ENCODE measurements at places on chromosomes 7 and 10. TPM values are rescaled to one million over a fixed set of nuclear protein-coding genes. Genes with fewer than 3 reads are reported as not detected.

DNA sequence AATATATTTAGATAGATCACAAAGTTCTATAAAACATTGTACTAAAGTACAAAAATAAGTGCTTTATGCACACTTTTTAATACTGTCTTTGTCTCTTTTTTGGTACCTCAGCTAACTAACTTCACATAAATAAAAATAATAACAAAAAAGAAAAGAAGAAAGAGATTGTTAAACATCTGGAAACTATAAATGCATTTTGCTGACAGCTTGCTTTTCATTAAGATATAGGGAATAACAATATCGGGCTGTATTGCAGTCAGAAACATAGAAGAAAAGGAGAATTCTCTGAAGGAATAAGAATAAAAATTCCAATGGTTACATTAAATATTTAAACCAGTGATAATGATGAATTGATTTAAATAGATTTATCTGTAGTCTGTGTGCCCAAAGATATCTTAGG, 59.9 kb downstream of the ASAH2B start:
- no peak overlapping the region for H3K27ac ChIP-seq
- H3K27me3 ChIP-seq: peaks cover 7% of the 10 kb centered on the region
- H3K4me3 ChIP-seq: no peak overlapping the region
- no peaks in the 10 kb centered on the region for H3K36me3 ChIP-seq
- DNase-seq: no peak

- no peaks in the 10 kb centered on the region for H3K36me3 ChIP-seq
- DNase-seq: no peak
- H3K27me3 ChIP-seq: peaks cover 30% of the 10 kb centered on the region
- no peak overlapping the region for H3K4me3 ChIP-seq
Observed at GRCh38 chr10:78424723-78425122, 391.1 kb downstream of the RPS24 start.

Gene TYW1
- 23.7 TPM for total RNA-seq

GRCh38 chr7:135186261-135186540, 15.7 kb upstream of the CYREN start:
- H3K27me3 ChIP-seq: no peaks in the 10 kb centered on the region
- peaks cover 53% of the 10 kb centered on the region for H3K36me3 ChIP-seq
- DNase-seq: no peak
- no peaks in the 10 kb centered on the region for H3K4me1 ChIP-seq
- H3K27ac ChIP-seq: no peak overlapping the region

DNA sequence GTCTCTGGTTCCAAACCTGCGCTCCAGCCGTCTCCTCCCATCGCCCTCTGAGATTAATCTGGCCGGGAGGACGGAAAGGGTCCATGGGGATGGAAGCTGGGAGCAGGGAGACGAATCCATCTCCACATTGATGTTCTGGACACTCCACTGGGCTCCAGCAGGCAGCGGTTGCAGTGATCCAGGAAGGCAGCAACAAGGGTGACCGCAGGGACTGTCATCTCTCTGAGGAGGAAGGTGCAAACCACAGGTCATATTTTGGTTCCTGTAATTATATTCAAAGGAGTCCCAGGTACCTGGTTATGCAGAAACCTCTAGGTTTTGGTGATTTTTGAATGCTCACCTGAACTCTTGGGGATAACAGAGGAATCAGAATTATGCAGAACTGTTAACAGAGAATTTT, 54.8 kb downstream of the EVX1 start:
- no peak for DNase-seq
- H3K36me3 ChIP-seq: no peaks in the 10 kb centered on the region
- peaks cover 1% of the 10 kb centered on the region for H3K27me3 ChIP-seq

GRCh38 chr7:71470326-71470725, 338.4 kb downstream of the GALNT17 start:
- H3K27me3 ChIP-seq: no peaks in the 10 kb centered on the region
- no peak overlapping the region for H3K4me3 ChIP-seq
- DNase-seq: no peak
- no peaks in the 10 kb centered on the region for H3K4me1 ChIP-seq

Gene NUDT13
- total RNA-seq: 1.1 TPM

DNA sequence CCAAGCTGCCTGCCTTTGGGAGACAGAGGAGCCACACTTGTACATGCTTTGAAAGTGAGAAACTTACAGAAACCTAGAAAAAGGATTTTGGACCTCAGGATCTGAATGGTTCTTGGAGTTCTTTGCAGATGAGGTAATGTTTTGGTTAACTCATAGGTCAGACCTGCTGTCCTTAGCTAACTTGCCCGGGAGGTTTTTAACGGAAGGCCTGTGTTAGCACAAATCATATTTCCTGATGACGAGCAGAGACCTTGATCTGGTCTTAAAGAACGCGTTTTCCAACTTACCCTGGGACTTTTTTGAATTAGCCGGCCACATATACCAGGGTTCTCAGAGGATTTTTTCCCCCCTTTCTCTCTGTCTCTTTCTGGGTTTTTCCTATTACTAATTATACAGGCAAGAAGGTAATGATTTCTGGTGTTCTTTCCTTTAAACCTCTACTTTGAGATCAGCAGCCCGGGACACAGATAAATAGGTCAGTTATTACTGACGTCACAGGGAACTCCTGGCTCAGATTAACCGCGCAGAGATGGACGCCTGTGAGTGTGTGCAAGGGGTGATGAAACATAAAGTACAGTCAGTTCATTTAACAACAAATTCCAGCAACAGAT, 101.7 kb upstream of the KLF6 start:
- H3K27me3 ChIP-seq: no peaks in the 10 kb centered on the region
- DNase-seq: peak; percentile 96
- no peak overlapping the region for H3K4me3 ChIP-seq

Gene NDUFB2
- 81.7 TPM for total RNA-seq

DNA sequence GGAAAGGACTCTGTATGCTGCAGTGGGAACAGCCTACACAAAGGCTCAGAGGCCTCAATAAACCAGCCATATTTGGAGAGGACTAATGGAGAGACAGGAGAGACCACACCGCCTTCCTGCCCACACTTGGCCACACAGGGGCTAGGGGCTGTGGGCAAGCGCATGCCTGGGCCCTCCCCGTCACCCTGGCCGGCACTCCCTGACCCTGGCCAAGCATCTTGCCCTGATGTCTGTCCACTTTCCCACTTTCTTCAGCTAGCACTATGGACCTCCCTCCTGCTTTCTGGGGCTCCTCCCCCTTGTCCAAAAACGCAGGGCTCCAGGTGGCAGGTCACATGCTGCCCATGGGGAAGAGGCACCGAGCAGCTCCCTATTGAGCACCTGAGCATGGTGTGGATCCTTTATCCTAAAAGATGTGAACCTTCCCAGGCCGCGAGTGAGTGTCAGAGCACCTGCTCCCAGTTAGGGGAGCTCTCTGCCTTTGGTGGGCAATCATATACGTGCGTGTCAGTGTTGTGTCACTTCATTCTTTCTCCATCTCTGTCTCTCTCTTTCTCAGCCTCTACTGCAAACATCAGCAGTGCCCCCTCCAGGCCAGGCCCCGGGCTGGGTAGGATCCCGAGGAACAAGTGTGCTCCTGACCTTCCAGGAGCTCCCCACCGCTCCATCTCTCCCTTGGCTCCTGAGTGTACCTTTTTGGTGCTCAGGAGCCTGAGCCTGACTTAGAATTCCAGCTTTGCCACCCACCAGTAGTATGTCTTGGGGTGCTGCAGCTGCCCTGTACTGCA, 74.0 kb downstream of the ZMIZ1 start:
- H3K27ac ChIP-seq: peak overlapping the region; percentile 81
- no peak overlapping the region for H3K4me3 ChIP-seq
- DNase-seq: no peak
- no peaks in the 10 kb centered on the region for H3K27me3 ChIP-seq
- peaks cover 54% of the 10 kb centered on the region for H3K36me3 ChIP-seq

GRCh38 chr7:101941481-101942383, 124.3 kb downstream of the CUX1 start:
- H3K4me3 ChIP-seq: no peak overlapping the region
- peaks cover 27% of the 10 kb centered on the region for H3K4me1 ChIP-seq
- H3K27me3 ChIP-seq: no peaks in the 10 kb centered on the region
- peak; percentile 72 for DNase-seq

- no peaks in the 10 kb centered on the region for H3K36me3 ChIP-seq
- no peak overlapping the region for H3K27ac ChIP-seq
- no peaks in the 10 kb centered on the region for H3K27me3 ChIP-seq
- H3K4me3 ChIP-seq: no peak overlapping the region
Observed at GRCh38 chr10:75110006-75110632, 1.3 kb upstream of the SAMD8 start.

Gene PRF1
- total RNA-seq: not detected

DNA sequence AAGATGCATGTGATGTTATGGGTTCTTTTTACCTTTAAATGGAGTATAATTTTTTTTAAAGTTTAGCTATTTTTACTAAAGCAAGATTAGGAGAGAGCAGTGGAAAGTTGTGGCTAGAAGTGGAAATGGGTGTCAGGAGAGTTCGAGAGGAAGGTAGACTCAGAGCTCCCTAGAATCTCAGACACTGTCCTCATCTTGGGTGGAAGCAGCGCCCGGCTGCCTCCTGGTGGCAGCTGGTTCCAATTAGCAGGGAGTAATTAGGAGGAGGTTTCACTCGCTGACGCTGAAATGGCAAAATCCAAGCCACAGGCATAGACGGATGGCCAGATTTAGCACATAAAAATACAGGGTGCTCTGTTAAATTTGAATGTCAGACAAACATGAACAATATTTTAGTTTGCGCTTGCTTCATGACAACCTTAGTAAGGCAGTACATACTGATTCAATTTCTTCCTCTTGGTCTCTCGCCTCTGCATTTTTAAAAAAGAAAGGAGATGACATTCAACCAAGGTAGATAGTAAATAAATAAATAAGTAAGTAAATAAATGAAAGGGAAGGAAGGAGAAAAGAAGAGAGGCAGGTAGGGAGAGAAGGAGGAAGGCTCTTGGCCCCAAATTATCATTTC, 58.5 kb downstream of the LGI1 start:
- no peaks in the 10 kb centered on the region for H3K36me3 ChIP-seq
- H3K27ac ChIP-seq: no peak overlapping the region
- peak; percentile 47 for DNase-seq

DNA sequence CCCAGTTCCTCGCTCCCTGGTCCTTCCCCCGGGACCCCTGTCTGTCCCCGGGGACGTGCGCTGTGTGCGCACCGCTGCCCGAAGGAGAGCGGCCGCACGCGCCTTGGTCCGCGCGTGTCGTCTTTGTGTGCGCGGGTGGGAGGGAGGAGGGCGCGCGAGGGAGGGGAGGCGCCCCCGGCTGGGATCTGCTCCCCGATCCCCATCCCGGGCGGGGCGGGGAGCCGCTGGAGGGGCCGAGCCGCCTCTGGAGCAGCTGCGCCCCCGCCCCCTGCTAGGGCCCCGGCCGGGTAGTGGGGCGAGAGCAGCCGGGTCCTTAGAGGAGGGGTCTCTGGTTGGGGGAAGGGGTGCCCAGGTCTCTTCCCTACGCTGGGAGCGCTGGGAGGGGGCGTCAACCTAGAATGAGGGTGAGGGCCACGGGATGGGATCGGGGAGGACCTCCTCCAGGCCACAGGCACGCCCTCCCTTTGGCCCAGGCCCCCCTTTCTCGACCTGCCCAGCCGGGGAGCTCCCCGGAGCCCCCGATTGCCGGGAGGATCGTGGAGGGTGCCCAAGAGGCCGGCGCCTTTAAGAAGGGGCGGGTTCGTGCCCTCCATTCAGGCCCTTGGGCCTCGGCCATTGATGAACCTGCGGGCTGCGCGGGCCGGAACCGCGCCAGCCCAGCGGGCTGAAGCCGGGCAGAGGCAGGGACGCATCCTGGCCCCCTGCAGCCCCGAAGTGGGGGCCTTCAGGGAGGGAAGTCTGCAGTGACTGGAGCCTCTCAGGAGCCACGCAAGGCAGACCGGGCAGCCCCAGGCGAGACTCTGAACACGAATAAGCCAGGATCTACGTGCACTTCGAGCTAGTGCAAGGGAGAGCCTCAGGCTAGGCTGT, 678 bp downstream of the SH2B2 start:
- H3K4me3 ChIP-seq: peak overlapping the region; percentile 97
- H3K27ac ChIP-seq: peak overlapping the region; percentile 61
- peaks cover 4% of the 10 kb centered on the region for H3K4me1 ChIP-seq
- H3K27me3 ChIP-seq: no peaks in the 10 kb centered on the region

Gene STOX1
- 0.18 TPM for total RNA-seq

- peaks cover 14% of the 10 kb centered on the region for H3K27me3 ChIP-seq
- H3K27ac ChIP-seq: no peak overlapping the region
- H3K4me1 ChIP-seq: no peaks in the 10 kb centered on the region
- DNase-seq: no peak
Observed at GRCh38 chr10:6516281-6516928, 63.7 kb downstream of the PRKCQ start.

DNA sequence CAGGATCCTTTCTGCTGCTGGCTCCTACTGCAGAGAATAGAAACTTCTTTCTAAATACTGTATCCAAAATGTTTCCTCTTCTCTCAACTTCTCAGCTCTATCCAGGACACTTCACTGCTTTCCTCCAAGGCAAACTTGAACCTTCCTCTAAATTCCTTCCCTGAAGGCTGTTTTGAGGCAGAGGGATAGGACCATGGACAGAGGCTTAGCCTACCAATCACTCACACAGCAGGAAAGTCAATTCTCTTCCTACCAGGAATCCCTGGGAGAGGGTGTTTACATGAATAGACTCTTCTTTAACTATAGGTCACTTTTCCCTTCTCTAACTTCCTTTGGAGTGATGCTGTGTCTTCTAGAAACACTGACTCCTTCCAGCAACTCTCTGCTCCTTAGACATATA, 115.6 kb upstream of the MKLN1 start:
- H3K4me3 ChIP-seq: no peak overlapping the region
- no peak overlapping the region for H3K27ac ChIP-seq
- no peaks in the 10 kb centered on the region for H3K27me3 ChIP-seq
- DNase-seq: peak; percentile 43
- H3K36me3 ChIP-seq: no peaks in the 10 kb centered on the region

GRCh38 chr7:70886547-70886946, 245.4 kb upstream of the GALNT17 start:
- no peak overlapping the region for H3K27ac ChIP-seq
- DNase-seq: no peak
- H3K4me1 ChIP-seq: no peaks in the 10 kb centered on the region

Gene SAMD9L
- total RNA-seq: 6.4 TPM

DNA sequence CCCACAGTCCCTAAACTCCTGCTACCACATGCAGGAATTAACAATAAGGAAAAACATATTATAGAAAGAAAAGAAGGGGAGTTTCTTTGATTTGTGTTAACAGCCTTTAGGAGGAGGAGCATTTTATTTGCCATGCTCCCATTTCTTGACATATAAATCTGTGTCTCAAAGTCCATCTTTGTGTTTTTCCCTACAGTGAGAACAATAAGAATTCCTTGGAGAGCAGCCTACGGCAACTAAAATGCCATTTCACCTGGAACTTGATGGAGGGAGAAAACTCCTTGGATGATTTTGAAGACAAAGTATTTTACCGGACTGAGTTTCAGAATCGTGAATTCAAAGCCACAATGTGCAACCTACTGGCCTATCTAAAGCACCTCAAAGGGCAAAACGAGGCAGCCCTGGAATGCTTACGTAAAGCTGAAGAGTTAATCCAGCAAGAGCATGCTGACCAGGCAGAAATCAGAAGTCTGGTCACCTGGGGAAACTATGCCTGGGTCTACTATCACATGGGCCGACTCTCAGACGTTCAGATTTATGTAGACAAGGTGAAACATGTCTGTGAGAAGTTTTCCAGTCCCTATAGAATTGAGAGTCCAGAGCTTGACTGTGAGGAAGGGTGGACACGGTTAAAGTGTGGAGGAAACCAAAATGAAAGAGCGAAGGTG, 4.1 kb downstream of the IFIT2 start:
- H3K4me3 ChIP-seq: no peak overlapping the region
- no peaks in the 10 kb centered on the region for H3K27me3 ChIP-seq
- no peak overlapping the region for H3K27ac ChIP-seq
- H3K4me1 ChIP-seq: peaks cover 13% of the 10 kb centered on the region
- DNase-seq: no peak

- no peak overlapping the region for H3K4me3 ChIP-seq
- H3K27me3 ChIP-seq: no peaks in the 10 kb centered on the region
- peaks cover 14% of the 10 kb centered on the region for H3K4me1 ChIP-seq
- H3K27ac ChIP-seq: no peak overlapping the region
Observed at GRCh38 chr7:41185851-41186250, 517.0 kb downstream of the INHBA start.

Measured in IMR-90 (cell line).